ENCODE measurements at places on chromosomes 5 and 9.

- no peak for DNase-seq
Observed at GRCh38 chr5:124055751-124056150, 543.8 kb downstream of the CSNK1G3 start.

DNA sequence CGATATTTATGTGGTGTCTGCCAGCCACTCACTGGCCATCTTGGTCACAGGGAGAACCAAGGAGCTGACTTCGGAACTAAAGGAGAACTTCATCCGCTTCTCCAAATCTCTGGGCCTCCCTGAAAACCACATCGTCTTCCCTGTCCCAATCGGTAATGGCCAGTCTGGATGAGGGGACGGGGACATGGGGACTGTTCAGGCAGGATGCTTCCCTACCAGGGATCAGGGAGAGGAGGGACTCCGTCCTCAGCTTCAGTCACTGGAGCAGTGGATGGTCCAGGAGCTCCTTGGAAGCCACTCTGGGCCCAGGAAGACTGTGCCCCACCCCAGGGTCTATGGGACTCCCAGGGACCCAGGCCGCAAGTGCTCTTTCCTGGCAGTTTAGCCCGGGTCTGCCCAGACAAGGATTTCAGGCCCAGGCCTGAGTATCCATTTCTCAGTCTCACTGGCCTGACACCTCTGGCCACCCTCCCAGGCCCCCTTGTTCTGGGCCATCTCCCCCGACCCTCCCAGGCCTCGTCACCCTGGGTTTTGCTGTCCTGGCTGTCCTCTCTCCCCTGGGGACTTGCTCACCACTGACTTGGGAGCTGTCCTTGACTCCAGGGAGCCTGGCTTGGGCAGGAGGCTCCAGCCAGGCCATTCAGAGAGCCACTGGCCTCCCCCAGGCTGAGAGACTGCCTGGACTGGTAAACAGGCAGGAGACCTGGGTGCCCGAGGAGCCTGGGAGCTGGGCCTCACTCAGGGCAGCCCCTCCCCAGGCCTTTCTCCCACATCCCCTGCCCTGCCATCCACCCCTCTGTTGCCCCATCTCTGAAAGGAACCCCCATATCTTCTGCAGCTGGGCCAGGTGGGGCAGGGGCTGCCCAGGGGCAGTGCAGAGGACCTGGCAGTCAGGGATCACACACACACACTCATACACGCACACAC, 3.1 kb downstream of the LCN2 start:
- DNase-seq = no peak

DNA sequence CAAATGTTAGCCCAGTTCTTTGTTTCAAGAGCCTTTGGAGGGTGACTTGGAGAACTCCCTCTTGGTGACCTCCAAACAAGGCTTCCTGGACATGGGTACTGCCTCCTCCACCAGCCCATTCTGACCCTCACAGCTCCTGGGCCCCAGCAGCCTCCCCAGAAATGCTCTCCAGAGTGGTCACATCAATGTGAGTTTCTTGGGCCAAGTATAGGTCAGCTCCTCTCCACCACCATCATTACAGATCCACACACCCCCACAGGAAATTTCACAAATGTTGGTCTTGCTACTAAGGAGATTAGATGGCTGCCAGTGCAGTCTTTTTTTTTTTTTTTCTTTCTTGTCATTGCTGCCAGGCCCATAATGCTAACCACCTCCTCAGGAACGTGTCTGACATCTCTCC, 410.7 kb downstream of the DTWD2 start:
- no peak for DNase-seq

DNA sequence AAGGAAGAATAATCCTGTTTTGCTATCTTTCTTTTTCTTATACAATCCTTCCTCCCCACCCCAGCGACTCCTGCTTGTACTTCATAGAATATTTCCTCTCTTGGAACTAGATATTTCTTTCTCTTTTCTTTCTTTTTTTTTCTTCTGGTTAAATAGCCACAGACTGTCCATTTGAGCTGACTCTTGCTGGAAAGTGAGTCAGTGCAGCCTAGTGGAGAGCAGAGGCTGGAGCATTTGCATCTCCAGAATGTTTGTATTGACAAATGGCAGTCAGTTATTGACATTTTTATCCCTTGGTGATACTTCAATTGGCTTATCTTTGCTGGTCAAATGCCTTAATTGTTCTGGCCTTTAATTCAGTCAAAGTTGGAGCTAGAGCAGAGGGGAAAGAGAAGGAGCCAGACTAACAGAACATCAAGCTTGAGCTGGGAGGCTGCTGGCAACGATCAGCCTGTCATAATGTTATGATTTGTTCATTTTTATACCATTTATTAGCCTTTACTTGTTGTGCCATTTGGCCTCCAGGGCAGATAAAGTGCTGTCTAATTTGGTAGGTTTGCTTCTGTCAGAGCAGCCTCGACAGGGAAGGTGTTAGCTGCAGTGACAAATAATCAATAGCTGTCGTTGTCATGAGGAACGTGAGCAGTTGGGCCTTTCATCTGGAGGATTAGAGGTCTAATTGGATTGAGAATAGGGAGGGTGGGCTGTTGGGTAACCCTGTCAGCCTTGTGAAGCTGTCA, 69.0 kb downstream of the INVS start:
- no peak for DNase-seq

DNA sequence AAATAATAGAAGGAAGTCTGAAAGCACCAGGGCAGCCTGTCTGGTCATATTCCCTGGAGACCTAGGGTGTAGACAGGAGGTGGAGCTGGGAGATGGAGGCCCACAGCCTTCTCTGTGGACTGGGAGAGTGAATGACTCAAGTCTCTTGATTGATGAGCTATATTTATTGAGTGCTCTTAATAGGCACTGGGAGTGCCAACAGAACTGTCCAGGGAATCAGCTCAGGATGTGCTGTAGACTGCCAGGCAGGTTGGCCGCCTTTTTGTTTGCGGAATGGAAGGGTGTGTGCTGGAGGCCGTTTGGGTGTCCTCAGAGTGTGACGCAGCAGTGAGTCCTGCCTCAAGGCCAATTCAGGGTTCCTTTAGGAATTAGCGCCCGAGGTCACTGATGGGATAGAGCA, 33.4 kb upstream of the POMT1 start:
- no peak for DNase-seq

DNA sequence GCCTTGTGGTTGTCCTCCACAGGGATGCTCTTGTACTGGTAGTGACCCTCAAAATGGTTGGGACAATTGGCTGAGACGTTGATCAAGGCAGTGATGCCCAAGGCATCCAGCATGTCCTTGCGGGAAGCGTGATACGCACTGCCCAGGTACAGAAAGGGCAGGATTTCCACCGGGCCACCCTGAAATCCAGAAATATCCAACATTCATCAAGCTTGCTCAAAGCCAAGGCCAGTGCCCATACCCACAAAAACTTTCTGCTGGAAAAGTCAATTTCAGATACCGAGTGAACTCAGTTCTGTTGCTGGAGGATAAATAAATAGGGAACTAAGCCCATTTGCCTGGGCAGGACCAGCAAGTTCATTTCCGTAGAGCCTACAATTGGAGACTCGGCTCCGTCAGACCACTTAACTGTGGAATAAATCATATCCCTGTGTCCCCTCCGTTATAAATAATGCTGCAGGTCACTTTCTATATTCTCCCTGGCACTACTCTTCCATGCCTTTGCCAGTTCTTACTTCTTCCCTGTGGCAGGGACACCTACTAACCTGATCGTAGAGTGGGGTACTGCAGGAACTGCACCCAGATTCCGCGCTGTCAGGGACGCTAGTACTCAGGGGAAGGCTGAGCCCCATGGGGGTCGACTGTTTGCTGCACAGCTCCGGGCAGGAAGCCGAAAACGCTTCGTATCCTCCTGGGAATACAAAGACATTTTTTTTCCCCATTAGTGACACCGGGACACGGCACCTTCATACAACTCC, 1.2 kb downstream of the DUSP1 start:
- DNase-seq = no peak

DNA sequence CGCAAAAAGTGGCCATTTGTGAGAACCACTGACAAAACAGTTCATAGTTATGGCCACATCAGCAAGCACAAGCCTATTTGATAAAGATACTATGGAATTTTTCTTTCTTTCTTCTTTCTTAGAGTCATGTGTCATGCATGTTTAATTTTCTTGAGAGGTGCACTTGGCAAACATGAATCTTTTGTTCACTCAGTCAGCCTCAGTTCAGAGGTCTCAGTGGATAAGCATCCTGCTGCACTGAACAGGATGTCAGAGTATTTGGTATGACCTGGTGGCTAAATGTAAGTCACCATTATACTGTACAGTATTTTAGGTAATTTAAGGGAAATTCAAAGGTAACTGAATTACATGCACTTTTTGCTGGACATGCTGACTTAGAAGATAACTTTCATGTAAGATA, 5.4 kb downstream of the NNT start:
- no peak for DNase-seq

GRCh38 chr9:137430723-137431415, 7.7 kb downstream of the NOXA1 start:
- no peak for DNase-seq

- DNase-seq = no peak
Observed at GRCh38 chr9:120402741-120403542, 177.0 kb downstream of the CDK5RAP2 start.

DNA sequence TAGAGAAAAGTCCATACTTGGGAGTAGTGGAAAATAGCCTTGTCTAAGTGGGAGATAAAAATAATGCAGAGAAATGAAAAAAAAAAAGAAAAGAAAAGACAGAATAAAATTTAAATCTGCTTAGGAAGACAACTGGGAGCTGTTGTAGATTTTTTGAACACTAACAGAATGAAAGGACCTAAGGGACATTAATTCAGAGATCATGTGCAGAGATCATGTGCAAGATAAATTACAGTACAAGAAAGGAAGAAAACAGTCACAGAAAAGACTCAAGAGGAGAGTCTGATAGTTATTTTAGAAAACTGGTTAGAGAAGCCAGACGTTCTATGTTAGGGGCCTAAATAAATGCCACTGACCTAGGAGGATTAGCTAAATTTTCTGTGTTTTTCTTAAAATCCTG, 1226.8 kb upstream of the NUDT12 start:
- DNase-seq = no peak

- DNase-seq = no peak
Observed at GRCh38 chr5:156677963-156678362, 172.1 kb upstream of the PPP1R2B start.

- DNase-seq = no peak
Observed at GRCh38 chr9:21119093-21119770, 22.4 kb downstream of the IFNW1 start.

- no peak for DNase-seq
Observed at GRCh38 chr5:119527351-119527750, 75.1 kb downstream of the HSD17B4 start.

GRCh38 chr9:117783828-117784227, 79.6 kb downstream of the TLR4 start:
- no peak for DNase-seq

GRCh38 chr5:16489322-16489791, 23.8 kb upstream of the ZNF622 start:
- DNase-seq = no peak

DNA sequence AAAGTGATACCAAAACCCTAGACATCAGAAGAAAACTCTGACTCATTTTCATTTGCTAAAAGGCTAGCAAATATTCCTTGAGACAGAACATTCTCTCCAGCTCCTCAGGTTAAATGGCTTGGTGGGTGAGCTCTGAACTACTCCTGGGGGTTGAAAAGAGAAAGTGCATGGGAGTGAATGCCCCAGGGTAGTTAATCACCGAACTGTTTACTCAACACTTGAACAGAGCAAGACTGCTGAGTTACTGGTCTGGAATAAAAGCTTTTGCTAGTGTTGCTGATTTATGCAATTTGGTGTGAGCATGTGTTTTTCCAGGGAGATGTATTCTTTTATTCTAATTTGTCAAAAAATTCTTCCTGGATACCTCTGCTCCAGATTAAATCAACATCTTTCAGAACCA, 88.3 kb upstream of the PRDM9 start:
- no peak for DNase-seq

DNA sequence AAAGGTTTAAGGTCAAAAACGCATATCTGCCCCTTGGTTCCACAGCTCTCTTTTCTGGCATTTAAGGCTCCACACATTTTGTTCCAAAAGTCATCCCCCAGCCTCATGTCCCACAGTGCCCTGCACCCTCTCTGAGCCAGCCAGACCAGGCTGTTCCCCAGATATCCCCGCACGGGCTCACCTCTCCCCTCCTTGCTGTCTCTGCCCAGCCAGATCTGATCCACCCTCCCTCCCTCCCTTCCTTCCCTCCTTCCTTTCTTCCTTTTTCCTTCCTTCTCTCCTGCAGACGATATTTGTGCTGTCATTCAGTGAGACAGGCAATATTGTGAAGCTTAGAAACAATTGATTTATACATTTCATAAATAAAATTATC, 37.0 kb downstream of the DUSP1 start:
- DNase-seq = no peak

DNA sequence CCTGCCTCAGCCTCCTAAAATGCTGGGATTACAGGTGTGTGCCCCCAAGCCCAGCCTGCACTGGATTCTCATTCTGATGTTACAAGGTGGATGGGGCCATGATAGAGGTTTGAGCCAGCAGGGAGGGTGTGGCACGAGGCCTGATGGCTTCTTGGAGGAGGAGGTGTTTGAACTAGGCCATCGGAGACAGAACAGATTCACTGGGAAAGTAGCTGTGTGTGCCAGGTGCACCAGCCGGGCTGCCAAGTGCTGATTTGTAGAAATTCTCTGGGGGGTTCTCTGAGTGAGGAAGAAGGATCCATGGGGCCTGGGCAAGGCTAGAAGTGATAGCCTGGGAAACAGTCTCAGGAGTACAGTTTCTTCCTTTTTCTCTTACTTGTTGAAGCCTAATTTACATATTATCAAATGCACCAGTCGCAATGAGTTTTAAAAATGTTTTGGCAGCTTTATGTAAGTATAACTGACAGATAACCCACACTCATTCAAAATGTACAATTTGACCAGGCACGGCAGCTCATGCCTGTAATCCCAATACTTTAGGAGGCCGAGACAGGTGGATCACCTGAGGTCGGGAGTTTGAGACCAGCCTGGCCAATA, 31.1 kb upstream of the STXBP1 start:
- no peak for DNase-seq

GRCh38 chr5:370311-370958, 48.9 kb downstream of the AHRR start:
- DNase-seq = no peak

GRCh38 chr9:114186605-114187289, 31.4 kb downstream of the COL27A1 start:
- no peak for DNase-seq

GRCh38 chr5:175060257-175060656, 335.9 kb downstream of the MSX2 start:
- no peak for DNase-seq

DNA sequence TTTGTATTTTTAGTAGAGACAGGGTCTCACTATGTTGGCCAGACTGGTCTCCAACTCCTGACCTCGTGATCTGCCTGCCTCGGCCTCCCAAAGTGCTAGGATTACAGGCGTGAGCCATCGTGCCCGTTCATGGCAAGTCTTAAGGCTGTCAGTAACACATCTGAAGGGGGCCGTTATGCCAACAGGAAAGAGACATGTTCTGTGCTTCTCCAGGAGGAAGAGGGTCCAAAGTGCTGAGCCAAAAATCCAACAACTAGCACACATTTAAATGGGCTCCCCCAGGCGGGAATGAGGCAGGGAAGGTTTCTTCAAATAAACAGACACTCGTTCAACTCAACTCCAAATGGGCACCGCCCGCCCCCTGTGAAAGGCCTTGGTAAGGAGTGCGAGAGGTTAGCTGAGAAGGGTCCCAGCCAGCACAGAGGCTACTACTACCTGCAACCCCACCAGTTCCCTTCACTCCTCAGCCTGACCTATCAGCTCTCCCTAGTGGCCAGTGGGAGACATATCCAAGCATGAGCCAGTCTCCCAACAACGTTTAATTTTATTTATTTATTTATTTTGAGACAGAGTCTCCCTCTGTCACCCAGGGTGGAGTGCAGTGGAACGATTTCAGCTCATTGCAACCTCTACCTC, 84.1 kb upstream of the DMRT1 start:
- no peak for DNase-seq

GRCh38 chr5:68015381-68016302, 199.9 kb upstream of the PIK3R1 start:
- no peak for DNase-seq

Measured in activated CD8-positive, alpha-beta memory T cell treated with anti-CD3 and anti-CD28 coated beads for 1 hour (primary cell).